Stimulated activated CD8-positive, alpha-beta memory T cell treated with anti-CD3 and anti-CD28 coated beads, Interleukin-15, amount 100 ng/mL, for 48 hours (primary cell): ENCODE measurements at places on chromosomes 11 and 22.
A peak's percentile ranks its signal among the peaks of the same experiment; 100 is the strongest.

DNA sequence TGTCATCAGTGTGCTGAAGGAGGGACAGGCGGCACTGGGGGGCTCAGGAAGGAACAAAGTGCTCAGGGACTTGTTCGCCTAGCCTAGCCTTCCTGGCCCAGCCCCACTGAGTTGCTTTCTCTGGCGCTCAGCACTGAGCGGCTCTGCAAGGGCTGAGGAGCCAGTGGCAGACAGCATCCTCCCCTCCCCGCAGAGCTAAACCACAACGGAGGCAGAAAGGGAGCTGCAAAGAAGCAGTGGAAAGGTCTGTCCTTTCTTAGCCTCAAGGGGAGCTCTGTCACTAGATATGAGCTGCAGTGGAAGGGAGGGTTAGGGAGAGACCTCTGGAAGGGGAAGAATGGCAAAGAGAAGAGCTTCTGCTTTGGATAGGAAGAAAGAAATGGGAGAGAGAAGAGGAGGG is 89.7 kb upstream of the PHOX2A start:
- DNase-seq = no peak

GRCh38 chr22:35538801-35539321 is 1.8 kb upstream of the RASD2 start:
- DNase-seq = peak; percentile 15

DNA sequence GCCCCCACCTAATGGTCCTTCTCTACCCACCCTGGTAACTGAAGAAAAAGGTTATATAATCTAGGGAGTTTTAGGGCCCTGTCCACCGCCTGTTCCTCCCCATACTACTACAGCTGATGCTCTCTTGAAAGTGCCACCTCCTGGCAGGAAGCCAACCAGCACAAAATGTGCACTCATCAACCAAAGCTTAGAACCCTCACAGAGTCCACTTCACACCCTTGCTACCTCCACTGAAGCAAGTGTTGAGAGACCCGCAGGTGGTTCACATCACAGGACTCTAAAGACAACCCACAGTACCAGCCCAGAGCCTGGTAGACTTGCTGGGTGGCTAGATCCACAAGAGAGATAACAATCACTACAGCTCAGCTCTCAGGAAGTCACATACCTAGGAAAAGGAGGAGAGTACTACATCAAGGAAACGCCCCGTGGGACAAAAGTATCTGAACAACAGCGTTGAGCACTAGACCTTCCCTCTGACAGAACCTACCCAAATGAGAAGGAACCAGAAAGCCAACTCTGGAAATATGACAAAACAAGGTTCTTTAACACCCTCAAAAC is 17.5 kb upstream of the OR10W1 start:
- no peak for DNase-seq

DNA sequence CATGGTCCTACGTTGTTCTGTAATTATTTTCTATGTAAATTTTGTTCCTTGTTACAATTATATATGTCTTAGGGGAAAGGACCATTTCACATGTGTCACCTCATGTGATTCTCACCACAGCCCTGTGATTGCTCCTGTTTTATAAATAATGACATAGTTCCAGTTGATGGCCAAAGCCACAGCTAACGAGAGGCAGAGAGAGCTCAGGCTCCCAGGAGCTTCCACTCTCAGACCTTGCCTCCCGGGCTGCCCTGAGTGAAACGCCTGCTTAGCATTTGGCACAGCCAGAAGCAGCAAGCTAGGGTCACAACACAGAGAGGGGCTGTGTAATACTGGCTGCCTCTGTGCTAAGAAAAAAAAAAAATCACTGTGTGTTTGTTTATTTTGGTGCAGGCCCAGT is 5.9 kb downstream of the TMEM121B start:
- no peak for DNase-seq

- no peak for DNase-seq
Observed at GRCh38 chr11:3929232-3929631, 73.8 kb downstream of the STIM1 start.

- no peak for DNase-seq
Observed at GRCh38 chr22:45683248-45683647, 11.6 kb downstream of the ATXN10 start.

GRCh38 chr11:78432956-78433355 is 15.3 kb upstream of the GAB2 start:
- no peak for DNase-seq

GRCh38 chr11:19775622-19776021 is 63.0 kb downstream of the NAV2 start:
- no peak for DNase-seq

- DNase-seq = no peak
Observed at GRCh38 chr11:113446938-113447337, 28.3 kb downstream of the DRD2 start.

- peak; percentile 72 for DNase-seq
Observed at GRCh38 chr22:38272373-38273134, at the start of gene TMEM184B. Gene TMEM184B, minus strand, starts transcription at chr22:38273010. Its CDS starts 25,049 bp downstream, at chr22:38247961.

- DNase-seq = no peak
Observed at GRCh38 chr11:35906277-35906661, 37.6 kb upstream of the LDLRAD3 start.

DNA sequence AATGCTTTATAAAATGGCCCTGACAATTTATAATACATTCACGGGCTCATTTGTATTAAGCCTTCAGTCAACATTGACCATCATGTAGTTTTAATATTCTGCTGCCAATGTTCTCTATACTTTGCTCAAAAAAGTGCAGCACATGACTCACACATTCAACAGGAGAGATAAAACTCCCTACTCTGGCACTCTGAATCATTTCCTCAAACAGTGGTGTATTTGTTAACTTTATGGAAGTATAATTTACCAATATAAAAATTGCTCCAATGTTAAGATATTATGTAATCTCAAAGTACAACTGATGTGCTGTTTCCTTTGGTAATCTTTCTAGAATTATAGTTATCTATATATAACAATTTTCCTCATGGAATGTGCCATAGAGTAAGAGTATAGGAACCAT is 39.9 kb downstream of the MAML2 start:
- DNase-seq = no peak

DNA sequence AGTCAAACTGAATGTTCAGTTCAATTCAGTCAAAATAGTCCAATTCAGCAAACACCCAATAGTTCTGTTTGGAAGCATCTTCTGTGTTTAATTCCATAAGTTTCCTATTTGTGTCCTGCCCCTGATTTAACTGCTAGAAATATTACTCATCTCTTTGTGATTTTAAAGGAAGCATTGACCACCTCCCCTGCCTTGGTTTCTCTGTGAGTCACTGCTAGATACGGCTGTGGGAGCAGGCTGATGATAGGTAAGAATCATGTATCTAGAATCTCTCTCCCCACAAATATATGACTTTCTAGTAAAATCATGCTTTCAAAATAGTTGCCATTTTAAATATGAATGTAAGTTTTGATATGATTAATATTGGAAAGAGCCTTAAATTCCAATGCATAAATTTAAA is 888.5 kb downstream of the NTM start:
- DNase-seq = no peak

- DNase-seq = no peak
Observed at GRCh38 chr11:84437071-84437980, 1151.2 kb upstream of the CCDC90B start.

DNA sequence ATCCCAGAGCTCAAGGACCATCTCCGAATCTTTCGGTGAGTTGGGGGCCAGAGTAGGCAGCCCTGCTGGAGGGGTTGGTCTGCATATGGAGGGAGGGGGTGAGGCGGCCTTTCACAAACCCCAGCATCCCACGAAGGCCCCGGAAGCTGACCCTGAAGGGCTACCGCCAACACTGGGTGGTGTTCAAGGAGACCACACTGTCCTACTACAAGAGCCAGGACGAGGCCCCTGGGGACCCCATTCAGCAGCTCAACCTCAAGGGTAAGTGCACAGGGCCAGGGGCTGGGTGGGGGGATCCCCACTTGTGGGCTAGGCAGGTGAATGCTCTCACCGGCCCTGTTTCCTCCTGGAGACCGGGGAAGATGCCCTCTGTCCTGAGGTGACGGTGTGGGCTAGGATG is 6.2 kb downstream of the TRPT1 start:
- no peak for DNase-seq

DNA sequence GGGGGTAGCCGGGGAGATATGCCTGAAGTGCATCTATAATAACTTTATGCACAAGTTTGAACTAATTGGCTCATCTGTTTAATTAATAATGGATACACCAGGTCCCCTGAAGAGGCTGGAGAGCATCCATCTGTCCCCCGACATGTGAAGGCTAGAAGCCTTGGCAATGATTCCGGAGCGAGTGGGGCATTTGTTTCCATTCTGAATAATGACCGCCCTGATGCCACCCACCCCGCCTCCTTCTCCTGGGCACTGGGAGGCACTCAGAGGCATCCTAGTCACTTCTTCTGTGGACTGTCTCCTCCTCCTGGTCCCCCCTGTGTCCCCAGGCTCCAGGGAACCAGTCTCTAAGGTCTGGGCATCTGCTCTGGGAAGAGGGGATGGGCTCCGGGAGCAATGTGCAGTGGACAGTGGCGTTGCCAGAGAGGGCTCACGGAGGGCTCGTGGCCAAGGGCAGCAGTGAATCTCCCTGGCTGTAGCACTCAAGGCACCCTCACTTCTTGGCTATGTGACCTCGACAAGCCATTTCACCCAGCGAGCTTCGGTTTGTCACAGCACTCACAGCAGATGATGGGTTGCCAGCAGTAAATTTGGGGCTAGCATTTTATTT is 64.7 kb downstream of the TSPAN18 start:
- no peak for DNase-seq

DNA sequence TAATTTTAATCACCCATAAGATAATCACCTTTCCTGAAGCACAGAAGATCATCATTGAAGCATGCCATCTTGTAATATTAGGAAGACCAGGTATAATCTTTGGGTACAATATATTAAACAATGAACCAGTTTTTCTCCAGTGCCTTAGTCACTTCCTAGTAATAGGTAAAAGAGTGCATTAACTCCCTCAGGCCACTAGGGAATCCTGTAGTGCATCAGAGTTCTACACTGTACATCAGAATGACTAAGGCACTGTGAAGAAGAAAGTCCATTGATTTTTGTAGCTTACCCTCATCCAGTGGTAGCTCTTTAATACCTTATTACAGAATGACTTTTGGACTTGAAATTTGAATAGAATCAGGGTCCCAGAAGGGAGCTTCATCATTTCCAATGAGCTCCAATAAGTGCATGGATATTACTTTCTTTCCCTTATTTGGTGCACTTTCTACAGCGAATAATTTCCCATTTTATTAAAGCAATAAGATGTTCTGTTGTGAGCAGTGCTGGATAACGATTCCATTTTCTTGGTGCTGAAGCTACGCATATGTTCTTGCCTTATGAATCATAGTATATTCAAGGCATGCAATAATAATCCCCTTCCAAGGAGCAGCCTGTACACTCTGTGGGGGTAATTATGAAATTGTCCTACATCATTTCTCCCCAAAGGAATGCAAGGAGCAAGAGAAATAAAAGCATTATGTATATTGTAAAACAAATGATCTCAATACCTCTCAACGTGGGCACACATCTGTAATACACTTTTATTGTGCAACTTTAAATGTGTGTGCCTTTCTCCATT is 4.7 kb downstream of the C11orf87 start:
- no peak for DNase-seq

DNA sequence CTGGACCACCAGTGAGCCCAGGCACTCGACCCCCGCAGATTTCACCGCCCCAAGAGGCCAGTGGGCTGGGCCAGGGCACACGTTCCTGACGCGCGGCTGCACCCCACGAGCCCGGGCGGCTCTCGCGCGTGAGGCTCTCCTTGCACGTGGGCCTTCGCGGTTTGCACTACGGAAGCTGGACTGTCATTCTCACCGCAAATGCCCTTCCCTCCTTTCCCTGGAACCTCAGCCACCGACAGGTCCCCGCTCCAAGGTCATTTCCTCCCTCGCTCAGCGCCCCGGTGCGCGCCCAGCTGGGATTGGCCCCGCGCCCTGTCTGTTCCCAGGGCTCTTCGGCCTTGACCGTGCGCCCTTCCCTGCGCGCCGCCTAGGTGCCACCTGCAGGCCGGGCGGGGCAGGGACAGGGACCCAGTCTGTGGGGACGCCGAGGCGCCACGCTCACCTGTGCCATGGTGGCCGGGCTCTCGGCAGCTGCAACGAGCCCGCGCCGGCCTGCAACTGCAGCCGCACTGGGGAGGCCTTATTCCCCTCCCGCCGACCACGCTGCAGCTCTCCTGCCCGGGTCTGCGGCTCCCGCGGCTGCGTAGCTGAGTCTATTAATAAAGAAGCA is 2.1 kb upstream of the CPT1A start:
- DNase-seq = peak; percentile 64

- DNase-seq = no peak
Observed at GRCh38 chr22:26481694-26482093, 1.9 kb downstream of the HPS4 start.

DNA sequence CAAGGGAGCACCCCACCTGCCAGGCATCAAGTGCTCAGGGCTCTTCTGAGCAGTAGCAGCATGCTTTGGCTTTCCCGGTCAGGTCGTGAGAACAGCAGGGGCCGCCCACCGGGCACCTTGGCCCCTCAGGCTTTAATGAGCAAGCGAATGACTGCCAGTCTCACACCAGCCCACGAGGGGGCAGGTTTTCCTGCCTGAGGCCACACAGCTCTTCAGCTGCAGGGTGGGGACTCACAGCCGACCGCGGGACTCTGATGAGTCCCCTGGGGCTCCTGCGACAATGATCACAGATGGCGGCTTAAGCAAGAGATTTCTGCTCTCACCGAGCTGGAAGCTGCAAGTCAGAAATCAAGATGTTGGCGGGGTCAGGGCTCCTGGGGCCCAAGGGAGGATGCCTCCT is 14.3 kb upstream of the FGF19 start:
- no peak for DNase-seq

DNA sequence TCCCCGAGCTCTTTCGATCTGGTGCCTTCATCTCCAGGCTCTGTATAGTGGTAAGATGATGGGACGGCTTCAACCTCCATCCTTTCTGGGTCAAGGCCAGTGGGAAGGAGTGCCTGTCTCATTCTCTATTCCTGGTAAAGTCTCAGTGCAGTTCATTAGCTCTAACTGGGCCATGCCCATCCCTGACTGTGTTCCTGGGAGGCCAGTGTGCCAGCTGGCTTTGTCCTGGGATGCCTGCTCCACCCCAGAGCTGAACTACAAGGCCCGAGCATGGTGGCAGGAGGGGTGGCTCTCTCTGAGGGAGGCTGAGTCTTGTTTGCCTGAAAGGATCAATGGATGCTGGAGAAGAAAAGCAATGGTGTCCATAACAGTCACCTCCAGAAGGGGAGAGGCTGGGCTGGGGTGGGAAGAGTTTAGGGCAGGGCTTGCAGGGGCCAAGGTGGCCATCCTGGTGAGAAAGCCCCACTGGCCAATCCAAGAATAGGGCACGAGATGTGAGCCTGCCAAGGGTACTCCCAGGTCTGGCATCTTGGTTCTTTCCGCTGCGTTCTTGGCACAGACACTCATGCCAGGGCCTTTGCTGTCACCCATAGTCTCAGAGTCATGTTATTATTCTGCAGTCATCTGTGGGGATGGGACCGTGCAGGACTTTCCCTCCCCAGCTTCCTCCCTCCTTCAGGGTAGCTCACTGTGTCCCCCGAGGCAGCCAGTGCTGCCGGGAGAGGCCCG is 60.1 kb downstream of the PARVB start:
- no peak for DNase-seq
